ENCODE measurements at places on chromosomes 1 and 21.
A peak's percentile ranks its signal among the peaks of the same experiment; 100 is the strongest.

GRCh38 chr1:24386931-24387330 lies 26.7 kb downstream of the STPG1 start:
- no peak for DNase-seq

GRCh38 chr1:37944086-37944763 lies 2.6 kb downstream of the INPP5B start:
- DNase-seq, result peak; percentile 46

- no peak for DNase-seq
These were observed 647.4 kb downstream of the USP25 start for GRCh38 chr21:16377120-16377658.

DNA sequence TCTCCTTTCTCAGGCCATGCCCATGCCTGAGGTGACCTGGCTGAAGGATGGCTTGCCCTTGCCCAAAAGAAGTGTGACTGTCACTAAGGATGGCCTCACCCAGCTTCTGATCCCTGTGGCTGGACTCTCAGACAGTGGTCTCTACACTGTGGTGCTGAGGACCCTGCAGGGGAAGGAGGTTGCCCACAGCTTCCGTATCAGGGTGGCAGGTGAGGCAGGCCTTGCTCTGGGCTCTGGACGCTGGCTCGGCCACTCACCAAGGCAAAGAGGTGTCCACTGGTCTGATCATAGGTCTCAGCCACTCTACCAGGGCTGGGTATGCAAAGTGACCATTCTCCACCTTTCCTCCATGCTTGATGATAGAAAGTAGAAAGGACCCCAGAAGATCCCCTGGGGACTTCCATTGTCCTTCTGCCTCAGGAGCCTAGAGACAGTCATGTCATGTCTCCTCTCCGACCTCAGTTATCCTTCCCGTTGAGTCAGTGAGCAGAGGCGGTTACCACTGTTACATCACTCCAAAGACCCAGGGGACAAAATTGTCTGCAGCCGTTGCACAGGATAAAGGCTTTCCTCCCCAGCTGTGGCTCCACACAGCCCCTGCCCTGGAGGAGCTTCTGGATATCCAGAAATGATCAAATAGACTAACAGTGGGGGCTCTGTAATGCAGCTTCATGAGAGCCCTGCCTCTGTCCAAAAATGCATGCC lies 34.2 kb downstream of the IGFN1 start:
- no peak for DNase-seq

DNA sequence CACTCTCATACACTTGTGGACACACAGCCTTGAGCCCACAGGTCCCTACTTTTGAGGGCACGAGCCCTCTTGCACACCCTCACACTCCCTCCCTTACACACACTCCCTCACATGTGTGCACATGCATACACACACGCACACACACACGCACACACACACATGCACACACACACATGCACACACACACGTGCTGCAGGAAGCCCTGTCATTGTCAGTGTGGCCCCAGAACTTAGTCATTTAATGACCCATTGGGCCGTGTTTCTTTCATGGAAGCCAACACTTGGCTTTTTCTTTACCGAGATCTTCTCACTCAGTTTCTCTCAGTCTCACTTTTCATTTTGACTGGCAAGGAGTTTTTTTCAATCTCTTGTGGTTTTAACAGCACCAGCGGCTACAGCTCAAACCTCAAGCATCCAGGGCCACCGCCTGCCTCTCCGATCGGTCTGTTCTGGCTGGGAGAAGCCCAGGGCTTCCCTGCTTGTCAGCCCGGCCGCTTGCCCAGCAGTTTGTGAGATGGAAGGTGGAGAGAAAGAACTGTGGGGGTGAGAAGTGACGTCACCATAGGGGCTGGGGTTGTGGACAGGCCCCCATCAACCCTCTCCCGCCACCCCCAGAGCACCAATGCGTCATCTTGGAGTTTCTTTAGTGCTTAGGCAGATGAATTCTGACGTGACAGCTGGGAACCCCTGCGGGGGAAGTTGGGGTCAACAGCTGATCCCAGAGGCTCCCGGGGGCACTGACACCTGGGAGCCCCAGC lies 15.8 kb upstream of the TNFRSF8 start:
- peak; percentile 44 for DNase-seq

GRCh38 chr1:212597487-212597886 lies 11.1 kb upstream of the ATF3 start:
- DNase-seq, result no peak
